Natural killer cell (primary cell): ENCODE measurements at places on chromosomes 1 and 21. TPM values are rescaled to one million over a fixed set of nuclear protein-coding genes. Genes with fewer than 3 reads are reported as not detected.

GRCh38 chr1:15277447-15277838 lies 30.4 kb downstream of the FHAD1 start:
- no peak overlapping the region for H3K27ac ChIP-seq
- no peaks in the 10 kb centered on the region for H3K27me3 ChIP-seq
- no peaks in the 10 kb centered on the region for H3K36me3 ChIP-seq
- H3K4me1 ChIP-seq: peaks cover under 1% of the 10 kb centered on the region

GRCh38 chr1:24621121-24621520 lies 22.0 kb upstream of the SRRM1 start:
- no peaks in the 10 kb centered on the region for H3K36me3 ChIP-seq
- H3K27me3 ChIP-seq: no peaks in the 10 kb centered on the region
- H3K4me3 ChIP-seq: no peak overlapping the region
- no peaks in the 10 kb centered on the region for H3K4me1 ChIP-seq

TMEM269 gene
- total RNA-seq: 1.4 TPM

DNA sequence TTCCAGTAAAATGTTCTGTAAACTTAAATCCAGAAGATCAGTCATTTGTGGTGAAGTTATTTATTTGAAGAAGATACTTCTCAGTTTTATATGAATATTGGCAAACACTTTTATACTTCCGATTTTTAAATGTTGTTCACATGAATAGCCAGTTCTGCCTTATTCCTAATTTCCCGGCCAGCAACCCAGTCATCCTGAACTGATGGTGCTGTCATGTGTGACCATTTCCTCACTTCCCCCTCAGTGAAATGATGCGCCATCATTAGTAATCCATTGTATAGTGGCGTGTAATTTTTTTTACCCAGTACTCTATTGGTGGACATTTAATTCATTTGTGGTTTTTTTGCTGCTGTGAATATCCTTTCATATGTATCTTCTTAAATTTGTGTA lies 16.4 kb downstream of the GPSM2 start:
- no peaks in the 10 kb centered on the region for H3K4me1 ChIP-seq
- H3K36me3 ChIP-seq: no peaks in the 10 kb centered on the region
- no peak for DNase-seq
- no peak overlapping the region for H3K4me3 ChIP-seq

- DNase-seq: no peak
- H3K4me3 ChIP-seq: no peak overlapping the region
- no peaks in the 10 kb centered on the region for H3K36me3 ChIP-seq
- H3K27ac ChIP-seq: no peak overlapping the region
- H3K27me3 ChIP-seq: no peaks in the 10 kb centered on the region
These were observed 1276.0 kb upstream of the ADGRL4 start for GRCh38 chr1:80282536-80282935.

PADI4 gene
- total RNA-seq: 1.7 TPM

DNA sequence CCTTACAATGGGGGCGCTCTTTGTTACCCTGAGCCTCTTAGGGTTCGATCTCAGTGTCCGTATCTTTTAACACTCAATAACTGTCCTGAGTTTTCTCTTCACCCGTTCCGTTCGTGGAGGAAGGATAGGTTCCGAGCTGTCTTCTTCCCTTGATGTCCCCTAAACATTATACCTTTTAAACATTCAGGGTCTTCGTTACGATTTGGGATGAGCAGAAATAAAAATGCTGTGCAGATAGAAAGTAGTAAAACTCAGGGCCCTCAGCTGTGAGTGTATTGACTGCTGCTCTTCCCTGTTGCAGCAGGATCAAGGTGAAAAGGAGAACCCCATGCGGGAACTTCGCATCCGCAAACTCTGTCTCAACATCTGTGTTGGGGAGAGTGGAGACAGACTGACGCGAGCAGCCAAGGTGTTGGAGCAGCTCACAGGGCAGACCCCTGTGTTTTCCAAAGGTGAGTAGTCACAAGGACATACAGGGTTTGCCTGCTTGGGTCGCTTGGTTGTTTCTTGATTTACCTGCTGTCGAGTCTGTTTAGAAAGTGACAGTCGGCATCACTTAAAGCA lies 784 bp downstream of the RPL11 start:
- peaks cover 20% of the 10 kb centered on the region for H3K4me1 ChIP-seq
- H3K4me3 ChIP-seq: peak overlapping the region; percentile 83
- H3K27ac ChIP-seq: peak overlapping the region; percentile 85

DNA sequence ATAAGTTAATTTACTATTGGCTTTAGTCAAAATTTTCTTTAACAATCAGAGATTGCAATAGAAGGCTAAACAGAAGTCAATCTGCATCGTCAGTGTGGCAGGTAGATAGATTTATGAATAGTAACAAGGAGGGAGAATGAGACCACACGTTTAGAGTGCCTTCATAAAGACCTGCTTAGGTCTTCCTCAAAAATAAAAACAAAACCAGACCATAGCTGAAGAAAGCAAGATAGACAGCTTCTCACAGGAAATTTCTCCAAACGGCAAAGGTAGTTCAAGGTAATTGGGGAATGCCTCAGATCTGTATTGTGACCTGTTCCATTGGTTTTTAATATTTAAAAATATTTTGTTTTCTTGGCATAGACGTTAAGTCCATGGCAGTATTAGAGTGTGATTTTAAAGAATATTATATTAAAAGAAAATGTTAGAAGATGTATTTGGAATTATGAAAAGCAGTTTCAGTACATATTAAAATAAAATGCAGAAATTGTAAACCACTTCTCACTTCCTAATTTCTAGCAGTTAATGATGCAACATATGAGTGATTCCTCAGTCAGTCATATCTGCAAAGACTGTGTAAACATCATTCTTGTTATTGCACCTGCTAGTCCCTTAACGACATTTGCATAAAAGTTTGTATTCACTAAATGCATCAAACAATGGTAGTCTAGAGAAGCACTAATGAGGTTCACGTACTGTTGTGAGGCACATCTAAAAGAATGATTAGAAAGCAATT lies 278.0 kb downstream of the HLX start:
- peaks cover 3% of the 10 kb centered on the region for H3K4me1 ChIP-seq
- peak overlapping the region; percentile 23 for H3K27ac ChIP-seq
- H3K36me3 ChIP-seq: no peaks in the 10 kb centered on the region
- no peak overlapping the region for H3K4me3 ChIP-seq
- H3K27me3 ChIP-seq: no peaks in the 10 kb centered on the region

GRCh38 chr1:57324388-57324787 lies 99.5 kb downstream of the DAB1 start:
- no peaks in the 10 kb centered on the region for H3K36me3 ChIP-seq
- H3K4me1 ChIP-seq: no peaks in the 10 kb centered on the region
- no peaks in the 10 kb centered on the region for H3K27me3 ChIP-seq
- no peak for DNase-seq

- H3K27ac ChIP-seq: no peak overlapping the region
- H3K27me3 ChIP-seq: no peaks in the 10 kb centered on the region
- H3K4me1 ChIP-seq: no peaks in the 10 kb centered on the region
These were observed 178.1 kb upstream of the NFIA start for GRCh38 chr1:60904099-60904851.

DNA sequence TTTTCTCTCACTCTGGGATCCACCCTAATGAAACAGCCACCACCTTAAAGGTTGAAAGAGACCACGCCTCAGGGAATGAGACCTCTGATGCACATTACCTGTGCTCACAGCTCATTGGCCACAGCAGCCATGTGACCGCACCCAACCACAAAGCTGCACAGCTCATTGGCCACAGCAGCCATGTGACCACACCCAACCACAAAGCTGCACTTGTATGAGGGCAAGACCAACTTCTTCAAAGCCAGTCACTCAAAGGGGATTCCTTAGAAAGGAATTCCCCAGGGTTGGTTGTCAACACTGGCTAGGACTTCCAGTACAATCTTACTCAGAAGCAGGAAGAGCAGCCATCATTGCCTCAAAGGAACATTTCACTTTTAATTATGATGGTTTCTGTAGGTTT lies 43.6 kb upstream of the PDE9A start:
- no peak for DNase-seq
- peaks cover 11% of the 10 kb centered on the region for H3K4me1 ChIP-seq
- H3K27ac ChIP-seq: no peak overlapping the region
- H3K36me3 ChIP-seq: no peaks in the 10 kb centered on the region

DNA sequence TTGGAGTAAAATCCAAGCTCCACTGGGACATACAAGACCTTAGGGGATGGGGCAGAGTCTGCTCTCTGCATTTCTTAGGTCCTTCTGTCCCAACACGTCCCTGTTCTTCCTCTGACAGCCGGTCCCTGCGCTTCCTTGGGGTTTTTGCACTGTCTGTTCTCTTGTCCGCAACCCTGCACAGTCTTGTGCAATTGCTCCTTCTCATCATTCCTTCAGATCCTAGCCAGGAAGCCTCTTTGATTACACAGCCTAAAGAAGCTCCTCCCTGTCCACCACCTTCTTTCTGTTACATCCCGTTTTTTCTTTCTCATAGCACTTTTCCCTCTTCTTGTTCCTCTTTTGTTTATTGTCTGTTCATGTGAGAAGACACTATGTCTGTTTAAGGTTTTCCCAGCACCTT lies 19.9 kb downstream of the ACOT11 start:
- no peaks in the 10 kb centered on the region for H3K36me3 ChIP-seq
- H3K27ac ChIP-seq: no peak overlapping the region
- DNase-seq: no peak

DNA sequence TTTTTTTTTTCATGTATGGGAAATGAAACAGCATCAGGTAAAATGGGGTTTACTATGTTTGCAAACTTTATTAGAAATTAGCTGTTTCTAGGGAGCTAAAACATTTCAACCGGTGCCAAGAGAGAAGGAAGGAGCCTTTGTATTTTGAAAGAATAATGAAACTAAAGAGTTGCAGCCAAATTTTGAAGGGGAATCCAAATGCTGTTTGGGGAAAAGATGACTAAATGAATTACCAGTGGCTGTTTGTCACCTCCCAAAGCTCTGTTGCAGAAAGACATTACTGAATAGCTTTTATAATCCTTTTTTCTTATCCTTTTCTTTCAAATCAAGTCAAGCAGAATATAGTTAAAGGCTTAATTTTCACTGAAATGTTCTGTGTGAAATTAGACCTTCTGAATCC lies 591.3 kb upstream of the ADGRL2 start:
- DNase-seq: no peak
- no peak overlapping the region for H3K4me3 ChIP-seq
- H3K4me1 ChIP-seq: peaks cover 6% of the 10 kb centered on the region
- no peaks in the 10 kb centered on the region for H3K27me3 ChIP-seq
- H3K36me3 ChIP-seq: no peaks in the 10 kb centered on the region

DNA sequence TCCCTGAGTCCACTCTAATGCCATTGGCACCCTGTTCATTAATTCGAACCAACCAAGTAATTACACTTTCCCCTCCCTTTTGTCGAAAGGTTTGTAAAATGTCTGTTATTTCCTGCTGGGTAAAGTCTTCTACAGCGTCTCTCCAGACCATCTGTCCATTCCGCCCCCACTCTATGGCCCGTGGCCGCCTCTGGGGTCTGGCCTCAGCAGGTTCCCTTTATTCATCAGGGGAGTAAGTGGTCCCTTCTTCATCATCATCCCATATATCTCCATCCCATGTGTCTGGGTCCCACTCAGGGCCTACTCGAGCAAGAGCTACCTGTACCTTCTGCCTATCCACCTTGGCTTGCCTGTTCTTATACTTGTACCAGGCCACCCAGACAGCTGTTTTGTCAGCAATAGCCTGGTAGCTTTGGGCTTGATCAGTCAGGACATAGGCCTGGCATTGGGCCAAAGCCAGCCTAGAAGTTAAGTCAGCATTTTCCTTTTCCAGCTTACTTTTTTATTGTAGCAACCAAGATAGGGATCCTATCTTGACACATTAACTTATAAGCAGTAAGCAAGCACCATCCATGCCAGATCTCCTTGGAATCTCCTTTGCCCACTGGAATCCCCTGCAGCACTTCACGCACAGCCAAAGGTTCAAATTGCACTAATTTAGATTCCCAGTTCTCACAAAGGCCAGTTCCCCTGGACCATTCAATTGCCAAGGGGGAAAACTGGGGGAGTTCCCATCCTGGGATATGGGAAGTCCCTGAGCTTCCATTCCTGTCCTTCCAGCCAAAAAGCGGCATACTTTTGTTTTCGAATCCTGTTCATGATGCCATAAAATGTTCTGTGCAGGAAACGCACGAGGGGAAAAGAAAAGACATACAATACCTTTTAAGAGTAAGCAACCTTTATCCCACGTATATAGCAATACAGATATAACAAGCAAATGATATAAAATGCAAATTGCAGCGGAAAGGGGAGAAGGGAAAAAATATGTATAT lies 6.6 kb upstream of the STUM start:
- H3K36me3 ChIP-seq: no peaks in the 10 kb centered on the region
- H3K27me3 ChIP-seq: no peaks in the 10 kb centered on the region
- no peaks in the 10 kb centered on the region for H3K4me1 ChIP-seq
- no peak for DNase-seq
- H3K27ac ChIP-seq: no peak overlapping the region

TDRD5 gene
- not detected for total RNA-seq

DNA sequence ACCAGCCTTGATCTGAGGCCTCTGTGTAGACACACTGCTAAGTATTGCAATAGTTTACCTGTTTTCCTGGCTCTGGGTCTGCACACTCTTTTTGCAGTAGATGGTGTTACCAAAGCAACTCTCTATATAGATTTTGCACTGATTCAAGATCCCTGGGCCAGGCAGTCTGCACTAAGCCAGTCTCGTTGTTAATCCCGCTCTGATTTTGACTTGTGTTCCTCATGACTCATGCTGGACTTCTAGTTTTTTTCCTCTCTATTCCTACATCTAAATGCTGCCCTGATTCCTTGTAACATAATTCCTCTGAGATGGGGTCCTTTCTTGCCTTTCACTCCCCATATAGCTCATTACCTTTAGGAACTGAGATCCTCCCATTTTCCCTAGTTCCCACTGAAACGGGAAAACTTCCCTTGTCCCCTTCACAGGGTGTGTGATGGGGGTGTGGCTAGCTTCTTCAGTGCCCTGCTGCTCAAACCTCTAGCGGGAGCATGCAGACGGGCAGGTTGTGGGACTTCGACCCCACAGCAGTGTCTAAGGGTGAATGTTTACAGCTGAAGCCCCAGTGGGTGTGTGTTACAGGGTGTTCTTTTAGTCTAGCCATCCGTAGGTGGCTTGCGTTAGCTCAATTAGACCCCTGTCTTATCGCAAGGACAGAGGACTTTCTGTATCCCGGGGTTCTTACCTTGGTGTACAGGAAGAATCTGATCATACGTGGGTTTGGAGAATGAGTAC lies 106.5 kb upstream of the RAB3GAP2 start:
- H3K4me3 ChIP-seq: no peak overlapping the region
- H3K36me3 ChIP-seq: no peaks in the 10 kb centered on the region
- H3K27me3 ChIP-seq: no peaks in the 10 kb centered on the region
- H3K4me1 ChIP-seq: no peaks in the 10 kb centered on the region

CNIH3 gene
- 5.4 TPM for total RNA-seq

LCE2C gene
- not detected for total RNA-seq
